Activated CD4-positive, alpha-beta memory T cell treated with anti-CD3 and anti-CD28 coated beads for 36 hours (primary cell): ENCODE measurements at places on chromosomes 11 and 22. TPM values are rescaled to one million over a fixed set of nuclear protein-coding genes. Genes with fewer than 3 reads are reported as not detected.

- DNase-seq, result no peak
- H3K4me1 ChIP-seq, result no peaks in the 10 kb centered on the region
- no peak overlapping the region for H3K4me3 ChIP-seq
- peaks cover 20% of the 10 kb centered on the region for H3K27me3 ChIP-seq
- no peak overlapping the region for H3K27ac ChIP-seq
- no peaks in the 10 kb centered on the region for H3K36me3 ChIP-seq
Observed at GRCh38 chr11:35934981-35935380, 8.9 kb upstream of the LDLRAD3 start.

GRCh38 chr11:118618991-118619375 is 11.6 kb downstream of the PHLDB1 start:
- DNase-seq, result no peak
- peaks cover 16% of the 10 kb centered on the region for H3K27me3 ChIP-seq
- no peak overlapping the region for H3K27ac ChIP-seq
- H3K4me3 ChIP-seq, result no peak overlapping the region
- peaks cover 8% of the 10 kb centered on the region for H3K4me1 ChIP-seq

DNA sequence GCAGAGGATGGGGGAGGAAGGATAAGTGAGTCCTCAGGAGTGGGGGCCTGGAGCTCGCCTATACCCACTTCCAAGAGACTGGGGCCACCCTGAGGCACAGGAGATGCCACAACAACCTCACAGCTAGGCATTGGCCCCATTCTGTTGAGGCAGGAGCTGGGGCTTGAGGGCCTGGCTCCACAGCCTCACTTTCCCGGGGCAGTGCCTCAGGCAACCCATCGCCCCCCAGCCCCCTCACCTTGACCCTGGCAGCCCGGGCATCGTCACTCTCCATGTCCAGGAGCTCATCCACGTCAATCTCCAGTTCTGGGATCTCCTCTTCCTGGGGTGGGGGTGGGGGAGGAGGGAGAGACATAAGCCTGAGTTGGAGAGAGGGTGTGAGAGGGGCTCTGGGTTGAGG is 1.8 kb downstream of the PPP1R14B start:
- no peak for DNase-seq
- H3K4me3 ChIP-seq, result peak overlapping the region; percentile 91

- peaks cover 2% of the 10 kb centered on the region for H3K27me3 ChIP-seq
- DNase-seq, result no peak
- no peaks in the 10 kb centered on the region for H3K4me1 ChIP-seq
- H3K4me3 ChIP-seq, result no peak overlapping the region
- no peak overlapping the region for H3K27ac ChIP-seq
- no peaks in the 10 kb centered on the region for H3K36me3 ChIP-seq
Observed at GRCh38 chr11:20626279-20626678, 26.9 kb downstream of the SLC6A5 start.

DNA sequence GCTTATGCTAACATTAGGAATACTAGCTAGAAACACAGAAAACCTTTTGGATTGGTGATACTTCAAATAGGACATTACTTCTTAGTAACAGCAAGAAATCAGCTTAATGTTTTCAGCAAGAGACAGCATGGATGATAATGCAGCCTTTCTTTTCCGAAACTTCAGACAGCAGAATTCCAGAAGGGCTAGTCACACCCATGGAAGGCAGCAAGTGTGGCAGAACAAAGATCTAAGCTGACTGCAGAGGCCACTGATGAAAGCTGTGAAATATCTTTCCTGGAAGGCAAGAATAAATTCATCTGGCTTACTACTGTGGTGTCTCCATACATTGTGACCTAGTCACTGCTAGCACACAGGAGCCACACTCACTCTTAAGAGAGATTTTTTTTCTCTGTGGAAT is 100.3 kb downstream of the CCDC83 start:
- no peaks in the 10 kb centered on the region for H3K27me3 ChIP-seq
- H3K36me3 ChIP-seq, result peaks cover 72% of the 10 kb centered on the region
- no peak for DNase-seq
- peaks cover 6% of the 10 kb centered on the region for H3K4me1 ChIP-seq
- no peak overlapping the region for H3K4me3 ChIP-seq
- peak overlapping the region; percentile 3 for H3K27ac ChIP-seq

DNA sequence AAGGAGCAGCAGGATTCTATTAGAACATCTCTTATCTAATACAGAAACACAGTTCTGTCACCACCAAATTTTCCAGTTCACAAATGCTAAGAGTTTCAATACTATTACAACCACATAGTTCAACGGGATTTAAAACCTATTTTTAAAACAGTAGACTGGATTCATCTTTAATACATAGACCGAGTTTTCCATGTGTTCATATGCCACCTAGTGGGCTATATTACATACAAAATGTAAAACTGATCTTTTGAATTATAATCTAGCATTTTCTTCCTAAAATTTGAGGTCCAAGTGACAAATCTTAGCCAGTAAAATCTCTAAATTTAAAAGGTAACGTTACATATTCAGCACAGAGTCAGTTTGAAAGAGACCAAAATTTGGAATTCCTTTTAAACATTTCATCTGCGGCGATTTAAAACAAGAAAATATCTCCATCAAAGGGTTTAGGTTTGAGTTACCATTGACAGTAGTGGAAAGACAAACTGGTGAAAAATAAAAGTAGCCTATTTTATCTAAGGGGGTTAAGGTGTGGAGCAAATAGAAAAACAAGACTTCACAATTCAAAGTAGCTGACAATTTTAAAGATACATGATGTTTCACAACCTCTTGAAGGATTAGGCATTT is 269.3 kb upstream of the MPPED2 start:
- no peaks in the 10 kb centered on the region for H3K27me3 ChIP-seq
- H3K36me3 ChIP-seq, result no peaks in the 10 kb centered on the region
- no peak for DNase-seq
- H3K4me3 ChIP-seq, result no peak overlapping the region
- no peak overlapping the region for H3K27ac ChIP-seq

GRCh38 chr11:126392633-126393013 is 37.1 kb downstream of the ST3GAL4 start:
- no peaks in the 10 kb centered on the region for H3K27me3 ChIP-seq
- no peak for DNase-seq
- no peaks in the 10 kb centered on the region for H3K4me1 ChIP-seq
- H3K4me3 ChIP-seq, result no peak overlapping the region
- H3K27ac ChIP-seq, result no peak overlapping the region

- H3K27ac ChIP-seq, result no peak overlapping the region
- DNase-seq, result no peak
- H3K4me1 ChIP-seq, result no peaks in the 10 kb centered on the region
- H3K4me3 ChIP-seq, result no peak overlapping the region
- no peaks in the 10 kb centered on the region for H3K36me3 ChIP-seq
- H3K27me3 ChIP-seq, result peaks cover 9% of the 10 kb centered on the region
Observed at GRCh38 chr11:117502015-117502778, 174.5 kb downstream of the CEP164 start.

DNA sequence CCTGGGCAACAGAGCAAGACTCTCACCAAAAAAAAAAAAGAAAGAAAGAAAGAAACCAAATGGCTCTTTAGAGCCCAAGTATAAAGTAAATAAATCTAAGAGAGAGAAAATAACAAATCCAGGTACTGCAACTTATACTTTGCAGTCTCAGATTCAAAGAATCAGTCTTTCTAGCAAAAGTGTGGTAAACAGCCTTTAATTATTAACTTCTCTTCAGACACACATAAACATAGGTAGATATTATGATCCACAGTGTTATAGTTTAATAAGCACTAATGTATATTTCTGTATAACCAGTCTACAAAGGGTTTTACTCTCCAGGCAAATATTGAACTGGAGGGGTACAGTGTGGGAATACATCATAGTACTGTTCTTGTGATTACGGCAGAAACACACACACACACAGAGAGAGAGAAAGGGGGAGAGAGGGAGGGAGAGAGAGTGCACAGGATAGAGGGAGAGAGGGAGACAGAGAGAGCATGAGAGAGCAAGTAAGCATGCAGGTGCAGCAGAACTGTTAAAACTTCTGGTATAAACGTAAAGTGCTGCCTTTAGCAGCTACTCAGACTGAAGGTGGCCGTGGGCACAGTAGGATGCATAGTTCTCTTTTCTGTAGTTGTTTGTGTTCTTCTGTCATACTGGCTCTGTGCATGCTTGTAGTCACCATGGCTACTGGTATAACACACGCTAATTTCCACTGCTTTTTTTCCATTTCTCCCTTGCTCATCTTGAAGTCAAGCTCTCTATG is 32.3 kb downstream of the MTMR2 start:
- no peak overlapping the region for H3K27ac ChIP-seq
- no peaks in the 10 kb centered on the region for H3K27me3 ChIP-seq
- H3K4me3 ChIP-seq, result no peak overlapping the region
- no peak for DNase-seq

DNA sequence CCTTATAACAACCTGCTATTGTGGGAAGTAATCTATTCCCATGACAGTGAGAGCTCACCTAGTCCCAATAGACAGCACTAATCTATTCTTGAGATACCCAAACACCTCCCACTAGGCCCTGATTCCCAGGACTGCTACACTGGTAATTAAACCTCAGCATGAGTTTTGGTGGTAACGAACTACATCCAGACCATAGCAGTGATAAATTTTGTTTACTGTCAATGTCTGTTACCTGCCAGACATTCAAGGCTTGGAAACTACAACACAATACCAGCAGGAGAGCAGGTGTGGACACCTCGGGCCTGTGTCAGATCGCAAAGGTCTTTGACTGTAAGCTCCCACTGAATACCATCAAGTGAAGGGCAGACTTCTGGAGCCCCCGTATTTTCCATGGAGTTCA is 187.1 kb downstream of the ARHGAP42 start:
- no peak overlapping the region for H3K4me3 ChIP-seq
- no peaks in the 10 kb centered on the region for H3K27me3 ChIP-seq
- DNase-seq, result no peak
- H3K4me1 ChIP-seq, result no peaks in the 10 kb centered on the region
- no peaks in the 10 kb centered on the region for H3K36me3 ChIP-seq

DNA sequence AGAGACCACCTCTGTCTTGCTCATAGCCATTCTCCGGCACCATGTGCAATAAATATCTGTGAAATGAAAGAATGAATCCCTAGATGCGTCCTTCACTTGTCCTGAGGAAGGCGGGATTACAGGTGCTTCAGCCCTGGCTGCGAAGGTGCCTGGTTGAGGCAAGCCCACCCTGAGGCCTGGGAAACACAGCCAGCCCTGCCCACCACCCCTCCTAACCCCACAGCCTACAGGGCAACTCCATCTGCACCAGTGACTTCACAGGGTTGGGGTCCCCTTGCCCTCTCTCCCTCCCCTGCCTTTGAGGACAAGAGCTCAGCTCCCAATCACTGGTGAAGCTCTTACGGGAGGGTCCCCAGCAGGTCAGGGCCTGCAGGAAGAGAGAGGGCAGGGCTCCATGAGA is 17.5 kb upstream of the SCGB1A1 start:
- DNase-seq, result no peak
- H3K36me3 ChIP-seq, result no peaks in the 10 kb centered on the region
- peaks cover 25% of the 10 kb centered on the region for H3K4me1 ChIP-seq

DNA sequence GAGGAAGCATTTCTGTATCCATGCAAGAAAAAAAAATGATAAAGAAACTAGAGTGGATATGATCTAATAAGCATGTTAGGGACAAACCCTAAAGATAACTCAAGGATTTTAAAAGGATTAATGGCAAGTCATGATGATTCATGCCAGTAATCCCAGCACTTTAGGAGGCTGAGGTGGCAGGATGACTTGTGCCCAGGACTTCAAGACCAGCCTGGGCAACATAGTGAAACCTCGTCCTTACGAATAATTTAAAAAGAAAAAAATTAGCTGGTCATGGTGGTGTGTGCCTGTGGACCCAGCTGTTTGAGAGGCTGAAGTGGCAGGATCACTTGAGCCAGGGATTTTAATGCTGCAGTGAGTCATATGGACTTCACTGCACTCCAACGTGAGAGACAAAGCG is 145.5 kb upstream of the BLID start:
- H3K36me3 ChIP-seq, result no peaks in the 10 kb centered on the region
- peaks cover 6% of the 10 kb centered on the region for H3K27me3 ChIP-seq
- DNase-seq, result no peak
- no peaks in the 10 kb centered on the region for H3K4me1 ChIP-seq
- H3K27ac ChIP-seq, result no peak overlapping the region
- H3K4me3 ChIP-seq, result no peak overlapping the region

DNA sequence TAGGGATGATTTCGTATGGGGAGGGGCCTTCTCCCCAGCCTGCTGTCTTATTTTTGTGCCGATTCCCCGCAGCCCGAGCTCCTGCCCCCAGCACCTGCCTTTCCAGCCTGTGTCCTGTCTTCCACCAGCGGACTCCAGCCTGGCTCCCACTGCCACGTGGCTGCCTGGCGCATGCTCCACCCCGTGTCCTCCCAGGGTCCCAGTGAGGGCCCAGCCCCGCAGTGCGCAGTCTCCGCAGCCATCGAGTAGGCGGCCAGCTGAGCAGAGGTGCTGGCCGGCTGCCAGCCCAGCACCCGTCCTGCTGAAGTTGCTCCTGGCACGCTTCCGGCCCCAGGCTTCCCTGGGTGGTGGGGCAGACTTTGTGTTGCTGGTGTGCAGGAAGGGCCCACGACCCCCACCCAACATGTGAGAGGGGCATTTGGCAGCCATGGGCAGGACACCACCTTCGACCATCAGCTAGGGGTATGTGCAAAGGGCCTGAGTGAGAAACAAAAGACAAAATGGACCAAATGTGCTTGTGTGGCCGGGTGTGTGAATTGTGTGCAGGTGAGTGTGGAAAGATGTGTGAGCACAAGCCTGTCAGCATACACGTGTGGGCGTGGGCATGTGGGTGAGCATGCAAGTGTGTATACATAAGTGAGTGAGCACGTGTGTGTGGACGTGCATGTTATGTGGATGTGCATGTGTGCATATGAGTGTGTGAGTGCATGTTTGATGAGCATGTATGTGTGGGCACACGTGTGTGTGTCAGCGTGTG is 55.9 kb downstream of the RTN4R start:
- H3K4me3 ChIP-seq, result no peak overlapping the region
- peaks cover 2% of the 10 kb centered on the region for H3K27me3 ChIP-seq
- no peaks in the 10 kb centered on the region for H3K36me3 ChIP-seq
- no peak for DNase-seq

GRCh38 chr22:22342697-22343580 is 98.4 kb downstream of the VPREB1 start:
- H3K27me3 ChIP-seq, result peaks cover 4% of the 10 kb centered on the region
- no peaks in the 10 kb centered on the region for H3K4me1 ChIP-seq
- no peaks in the 10 kb centered on the region for H3K36me3 ChIP-seq

OR2AG1 gene
- not detected for total RNA-seq

MMP12 gene
- total RNA-seq, result not detected

MPZL2 gene
- total RNA-seq, result 15.8 TPM

ROBO3 gene
- 9.0 TPM for total RNA-seq

KRTAP5-9 gene
- total RNA-seq, result 0.27 TPM

OR6A2 gene
- total RNA-seq, result not detected

LGR4 gene
- total RNA-seq, result 0.67 TPM

SYNGR1 gene
- total RNA-seq, result not detected

KCNJ1 gene
- not detected for total RNA-seq

RAB30 gene
- total RNA-seq, result 11.5 TPM
